ENCODE measurements at places on chromosomes 5 and 9.
A peak's percentile ranks its signal among the peaks of the same experiment; 100 is the strongest.

DNA sequence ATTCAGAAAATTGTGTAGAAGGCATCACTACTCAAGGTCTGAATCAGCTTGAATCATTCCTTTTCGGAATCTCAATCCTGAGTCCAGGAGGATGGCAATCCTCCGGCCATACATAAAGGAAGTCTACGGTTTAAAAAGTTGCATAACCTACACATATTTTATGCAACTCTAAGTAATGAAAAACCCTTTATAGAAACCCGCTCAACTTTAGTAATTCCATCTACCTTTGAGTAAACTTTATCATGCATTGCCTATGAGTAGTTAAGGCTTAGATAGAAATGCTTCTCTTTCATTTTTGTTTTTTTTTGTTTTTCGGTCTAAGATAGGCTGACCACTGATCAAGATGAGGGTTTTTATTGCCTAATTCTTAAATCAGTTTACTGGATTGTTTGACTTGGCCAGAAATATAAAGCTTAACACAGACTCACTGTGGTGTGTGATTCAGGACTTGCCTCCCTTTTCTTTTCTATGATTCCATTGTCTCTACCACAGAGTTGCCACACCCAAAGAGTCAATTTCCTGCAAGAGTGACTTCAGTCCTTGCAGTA lies 85.0 kb downstream of the LURAP1L start:
- no peak for DNase-seq

DNA sequence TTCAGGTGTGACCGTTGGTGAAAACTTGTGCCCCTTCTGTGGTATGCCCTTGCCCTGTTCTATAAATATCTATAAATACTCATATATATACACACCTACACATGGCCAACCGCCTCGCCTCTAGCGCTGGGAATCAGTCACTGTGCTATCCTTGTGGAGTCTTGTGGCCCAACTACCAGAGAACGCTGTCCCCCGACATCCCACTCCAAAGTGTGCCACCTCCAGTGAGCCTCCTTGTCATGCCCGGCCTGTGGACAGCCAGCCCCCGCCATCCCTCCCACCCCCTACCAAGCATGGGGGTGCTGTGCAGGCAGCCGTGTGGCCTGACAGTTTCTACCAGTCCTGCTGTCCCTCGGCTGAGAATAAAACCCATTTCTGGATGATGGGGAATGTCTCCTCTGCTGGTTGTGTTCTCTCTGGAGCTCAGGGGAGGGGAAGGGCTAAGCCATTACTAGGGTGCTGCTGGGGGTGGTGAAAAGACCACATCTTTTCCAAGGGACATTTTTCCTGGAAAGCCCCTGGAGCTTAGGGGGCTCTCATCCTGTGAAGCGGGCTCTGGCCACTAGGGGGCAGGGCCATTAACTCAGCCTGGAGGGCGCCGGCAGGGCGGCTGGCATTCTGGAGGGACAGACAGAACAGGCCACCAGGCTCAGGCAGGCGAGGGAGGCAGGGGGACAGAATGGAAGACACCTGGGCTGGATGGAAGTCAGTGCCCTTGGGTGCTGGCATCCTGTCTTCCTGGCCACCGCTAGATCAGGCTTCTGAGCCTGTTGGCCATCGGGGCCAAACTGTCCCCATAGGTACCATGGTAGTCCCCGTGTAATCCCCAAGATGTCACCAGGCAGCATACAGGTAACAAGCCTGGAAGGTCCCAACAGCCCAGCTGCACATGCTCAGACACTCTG lies 20.7 kb downstream of the GOLGA2 start:
- peak; percentile 33 for DNase-seq

DNA sequence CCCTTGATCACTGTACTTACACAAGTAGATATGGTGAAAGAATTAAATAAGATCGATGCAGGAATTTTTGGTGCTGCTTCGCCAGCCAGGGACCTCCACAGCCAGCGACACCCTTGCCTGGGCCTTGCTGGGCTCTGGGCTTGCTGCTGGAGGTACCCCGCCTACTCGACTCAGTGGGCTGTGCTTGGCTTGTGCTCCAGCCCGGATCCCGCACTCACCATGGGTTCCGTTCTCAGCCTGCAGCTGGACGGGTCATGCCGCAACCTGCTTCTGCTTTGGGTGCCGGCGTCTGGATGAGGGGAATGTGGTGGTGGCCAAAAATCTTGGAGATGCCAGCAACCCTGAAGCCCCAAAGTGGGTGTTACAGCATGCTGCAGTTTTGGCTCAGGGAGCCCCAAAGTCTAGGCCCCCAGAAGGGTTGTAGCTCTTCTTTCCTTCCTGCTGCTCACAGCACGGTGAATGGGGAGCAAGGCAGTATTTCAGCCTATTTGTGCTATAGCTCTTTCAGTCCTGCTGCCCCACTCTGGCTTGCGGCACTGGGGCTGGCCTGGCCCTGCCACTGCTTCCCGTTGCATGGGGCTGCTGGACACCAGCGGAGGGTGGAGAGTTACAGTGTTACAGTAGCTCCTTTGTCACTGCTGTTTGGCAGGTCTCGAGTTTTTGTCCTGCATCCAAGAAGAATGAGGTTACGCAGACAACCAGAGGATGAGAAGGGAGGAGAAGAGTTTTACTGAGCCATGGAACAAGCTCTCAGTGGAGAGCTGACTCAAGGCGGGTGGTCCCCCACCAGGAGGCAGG lies 48.0 kb downstream of the TARS1 start:
- no peak for DNase-seq

- DNase-seq = no peak
Observed at GRCh38 chr9:114478871-114479270, 26.4 kb downstream of the WHRN start.

GRCh38 chr9:95224376-95225019 lies 93.0 kb downstream of the FANCC start:
- no peak for DNase-seq

GRCh38 chr5:158483281-158483860 lies 616.3 kb downstream of the EBF1 start:
- DNase-seq = no peak

- DNase-seq = peak; percentile 38
Observed at GRCh38 chr9:93575796-93576257, 557 bp upstream of the PHF2 start.

- no peak for DNase-seq
Observed at GRCh38 chr9:92328225-92328624, 2.5 kb downstream of the CENPP start.

DNA sequence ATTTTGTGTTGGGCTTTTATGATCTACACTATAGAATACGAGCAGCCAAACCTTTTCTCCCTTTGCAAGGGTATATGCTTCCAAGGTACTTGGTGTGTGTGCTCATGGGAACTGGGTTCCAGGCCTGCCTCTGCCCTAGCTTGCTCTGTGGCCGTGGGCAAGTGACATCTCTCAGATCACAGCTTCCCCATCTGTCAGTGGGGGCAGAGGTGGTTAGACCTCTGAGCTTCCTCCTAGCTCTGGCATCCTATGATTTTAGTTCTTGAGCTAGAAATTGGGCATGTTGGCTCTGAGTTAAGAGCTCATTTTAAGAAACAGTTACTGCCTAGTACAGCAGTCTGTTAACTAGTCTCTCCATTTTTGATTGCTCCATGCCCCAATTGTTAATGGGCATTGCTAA lies 12.5 kb upstream of the CCNJL start:
- DNase-seq = no peak

DNA sequence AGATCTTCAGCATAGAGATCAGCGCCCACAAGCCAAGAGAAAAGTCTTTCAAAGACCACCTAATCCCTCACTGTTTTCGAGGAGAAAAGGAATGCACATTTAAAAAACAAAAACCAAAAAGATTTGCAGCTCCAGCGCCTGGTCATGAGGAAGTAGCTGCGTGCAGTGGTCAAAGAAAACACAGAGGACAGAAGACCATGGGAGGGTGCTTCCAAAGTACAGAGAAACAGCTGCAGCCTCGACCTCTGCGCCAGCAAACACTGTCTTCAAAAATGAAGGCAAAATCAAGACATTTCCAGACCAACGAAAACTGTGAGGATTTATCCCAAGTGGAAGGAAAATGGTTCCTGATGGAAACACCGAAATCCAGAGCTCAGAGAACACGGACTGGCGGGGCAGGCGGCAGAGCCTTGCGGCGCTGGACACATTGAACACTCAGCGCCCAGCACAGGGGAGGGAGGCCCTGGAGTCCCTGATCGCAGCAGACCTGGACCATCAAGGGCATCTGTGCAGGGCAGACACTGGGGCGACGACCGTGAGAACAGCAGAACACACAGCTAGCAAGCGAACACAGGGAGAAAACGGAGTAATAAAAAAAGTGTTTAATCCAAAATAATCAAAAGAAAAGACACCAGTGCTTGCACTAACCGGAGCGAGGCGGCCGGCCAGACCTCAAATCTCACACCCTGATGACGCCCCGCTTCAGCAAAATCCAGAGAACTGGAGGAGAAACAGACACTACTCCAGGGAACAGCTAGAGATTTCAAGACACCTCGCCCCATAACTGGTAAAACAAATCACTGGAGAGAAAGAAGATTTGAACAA lies 12.6 kb upstream of the SLC12A7 start:
- DNase-seq = no peak

DNA sequence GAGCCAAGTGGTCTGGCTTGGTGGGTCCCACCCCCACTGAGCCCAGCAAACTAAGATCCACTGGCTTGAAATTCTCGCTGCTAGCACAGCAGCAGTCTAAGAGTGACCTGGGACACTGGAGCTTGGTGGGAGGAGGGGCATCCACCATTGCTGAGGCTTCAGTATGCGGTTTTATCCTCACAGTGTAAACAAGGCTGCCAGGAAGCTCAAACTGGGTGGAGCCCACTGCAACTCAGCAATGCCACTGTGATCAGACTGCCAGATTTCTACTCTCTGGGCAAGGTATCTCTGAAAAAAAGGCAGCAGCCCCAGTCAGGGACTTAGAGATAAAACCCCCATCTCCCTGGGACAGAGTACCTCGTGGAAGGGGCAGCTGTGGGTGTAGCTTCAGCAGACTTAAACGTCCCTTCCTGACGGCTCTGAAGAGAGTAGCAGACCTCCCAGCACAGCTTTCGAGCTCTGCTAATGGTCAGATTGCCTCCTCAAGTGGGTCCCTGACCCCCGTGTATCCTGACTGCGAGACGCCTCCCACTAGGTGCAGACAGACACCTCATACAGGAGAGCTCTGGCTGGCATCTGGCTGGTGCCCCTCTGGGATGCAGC lies 18.2 kb upstream of the STK32A start:
- DNase-seq = no peak

- no peak for DNase-seq
Observed at GRCh38 chr9:127877566-127877998, at the start of gene AK1. Gene AK1 (minus strand): TSS chr9:127877675. CDS start chr9:127874617, 3,058 bp downstream.

- no peak for DNase-seq
Observed at GRCh38 chr5:32928761-32929160, 217.6 kb downstream of the NPR3 start.

DNA sequence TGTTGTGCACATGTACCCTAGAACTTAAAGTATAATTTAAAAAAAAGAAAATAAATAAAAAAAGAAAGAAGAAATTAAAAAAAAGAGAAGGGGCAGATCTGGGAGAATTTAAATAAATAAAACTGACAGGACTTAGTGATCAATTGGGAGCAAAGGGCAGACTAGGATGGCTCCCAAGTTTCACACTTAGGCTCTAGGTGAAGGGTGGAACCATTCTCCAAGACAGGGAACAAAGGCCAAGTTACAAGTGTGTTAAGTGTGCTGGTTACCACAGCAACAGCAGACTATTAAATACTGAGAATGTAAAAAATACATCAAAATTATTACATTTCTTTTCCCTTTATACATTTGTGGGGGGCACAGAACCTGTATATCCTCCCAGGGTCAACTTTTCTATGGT lies 7.1 kb downstream of the ZDHHC21 start:
- DNase-seq = no peak

GRCh38 chr5:78747055-78747454 lies 98.5 kb upstream of the LHFPL2 start:
- no peak for DNase-seq

DNA sequence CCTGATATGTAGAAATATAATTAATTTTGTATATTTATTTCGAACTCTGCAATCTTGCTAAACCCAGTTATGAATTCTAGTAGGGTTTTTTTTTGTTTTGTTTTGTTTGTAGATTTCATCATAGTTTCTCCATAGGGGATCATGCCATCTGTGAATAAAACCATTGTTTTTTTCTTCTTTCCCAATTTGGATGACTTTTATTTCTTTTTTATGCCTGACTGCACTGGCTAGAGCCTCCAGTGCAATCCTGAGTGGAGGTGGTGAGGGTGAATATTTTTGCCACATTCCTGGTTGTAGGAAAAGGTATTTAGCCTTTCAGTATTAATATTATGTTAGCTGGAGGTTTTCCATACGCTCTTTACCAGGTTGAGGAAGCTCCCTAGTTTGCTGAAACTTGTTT lies 70.0 kb upstream of the GFPT2 start:
- no peak for DNase-seq

DNA sequence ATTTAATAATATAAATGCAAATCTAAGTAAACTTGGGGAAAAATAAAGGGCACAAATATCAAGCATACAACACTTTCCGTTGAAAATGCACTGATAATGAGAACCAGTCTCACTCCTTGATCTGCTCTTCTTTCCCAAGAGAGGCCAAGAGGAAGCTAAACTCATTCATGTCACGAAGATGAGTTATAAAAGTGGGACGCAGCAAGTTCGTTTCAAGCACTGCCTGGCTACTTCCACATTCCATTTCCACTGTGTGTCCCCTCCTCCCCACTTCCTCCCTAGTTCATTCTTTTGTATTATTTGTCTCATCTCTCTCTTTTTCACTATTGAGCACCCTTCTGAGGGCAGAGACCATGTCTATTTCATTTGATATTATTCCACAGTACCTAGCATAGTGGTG lies 158.1 kb downstream of the SLC24A2 start:
- no peak for DNase-seq

DNA sequence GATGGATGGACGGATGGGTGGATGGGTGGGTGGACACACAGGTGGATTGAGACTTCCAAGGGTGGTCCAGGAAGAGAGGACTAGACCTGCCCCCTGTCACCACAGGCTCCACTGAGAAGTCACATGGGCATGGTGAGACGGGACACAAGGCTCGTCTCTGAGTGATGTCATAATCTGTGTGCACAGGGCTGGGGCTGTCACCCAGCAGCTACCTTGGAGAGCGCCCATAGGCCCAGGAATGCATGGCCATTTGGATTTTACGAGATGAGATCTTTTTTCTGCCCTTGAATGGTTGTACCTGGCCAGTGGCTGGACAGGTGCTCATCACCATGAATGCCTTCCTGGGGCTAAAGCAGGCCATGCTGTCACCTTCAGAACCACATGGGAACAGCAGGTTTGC lies 3.1 kb downstream of the OLFM1 start:
- DNase-seq = no peak

GRCh38 chr9:91889161-91889911 lies 60.7 kb downstream of the ROR2 start:
- DNase-seq = no peak

GRCh38 chr5:4901305-4901811 lies 238.8 kb upstream of the ADAMTS16 start:
- DNase-seq = no peak

- no peak for DNase-seq
Observed at GRCh38 chr9:72202009-72202408, 52.8 kb downstream of the GDA start.

DNA sequence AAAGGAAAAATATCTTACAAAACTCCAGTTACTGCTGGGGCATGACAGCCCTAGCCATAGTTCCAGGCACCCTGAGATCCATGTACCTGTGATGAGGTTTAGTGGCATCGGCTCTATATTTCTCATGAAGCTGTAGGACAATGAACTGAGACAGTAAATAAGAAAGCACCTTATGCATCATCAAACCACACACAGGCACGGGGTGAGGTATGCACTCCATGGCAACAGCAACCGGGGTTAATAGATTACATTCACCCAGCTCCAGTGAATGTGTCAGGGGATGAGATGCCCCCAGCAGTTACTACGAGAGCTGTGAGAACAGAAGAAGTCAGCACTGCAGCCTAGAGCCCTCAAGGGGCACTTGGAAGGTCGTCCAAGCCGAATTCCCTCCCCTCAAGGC lies 162.0 kb upstream of the S1PR3 start:
- no peak for DNase-seq

All from stimulated activated CD8-positive, alpha-beta memory T cell treated with anti-CD3 and anti-CD28 coated beads, Interleukin-15, amount 100 ng/mL, for 1 hour (primary cell).